ENCODE measurements at places on chromosomes 11 and 22.

- no peak for DNase-seq
Measured at GRCh38 chr11:129423426-129423825, 47.8 kb downstream of the BARX2 start.

- DNase-seq = no peak
Measured at GRCh38 chr22:23764899-23765881, 2.4 kb downstream of the C22orf15 start.

DNA sequence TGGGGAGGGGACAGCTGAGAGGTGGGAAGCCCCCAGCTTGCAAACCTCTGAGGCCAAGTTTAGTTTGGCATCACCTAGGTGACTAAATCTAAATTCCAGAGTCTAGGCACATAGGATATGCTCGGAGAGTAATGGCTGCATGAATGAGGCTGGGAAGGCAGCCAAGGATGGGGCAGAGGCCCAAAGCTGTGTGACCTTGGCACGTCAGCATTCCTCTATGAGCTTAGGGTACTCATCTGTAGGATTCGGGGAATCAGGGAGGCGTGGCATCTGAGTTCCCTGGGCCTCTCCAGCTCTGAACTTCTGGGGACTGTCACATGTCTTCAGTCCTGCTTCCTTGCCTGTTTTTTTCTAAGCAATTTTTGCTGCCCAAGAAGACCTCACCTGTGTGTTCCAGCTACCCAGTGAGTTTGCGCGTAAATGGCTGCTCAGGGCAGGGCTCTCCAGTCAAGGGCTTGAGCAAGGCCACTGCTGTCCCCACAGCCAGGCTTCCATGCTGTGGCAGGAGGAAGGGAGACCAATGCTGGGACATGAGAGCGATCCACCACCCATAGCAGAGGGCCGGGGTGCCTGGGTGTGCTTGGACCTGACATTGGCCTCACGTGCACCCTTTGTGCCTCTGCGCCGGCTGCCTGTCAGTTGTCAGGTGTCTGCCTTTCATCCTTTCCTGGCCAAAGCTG, 13.9 kb downstream of the DAGLA start:
- no peak for DNase-seq

DNA sequence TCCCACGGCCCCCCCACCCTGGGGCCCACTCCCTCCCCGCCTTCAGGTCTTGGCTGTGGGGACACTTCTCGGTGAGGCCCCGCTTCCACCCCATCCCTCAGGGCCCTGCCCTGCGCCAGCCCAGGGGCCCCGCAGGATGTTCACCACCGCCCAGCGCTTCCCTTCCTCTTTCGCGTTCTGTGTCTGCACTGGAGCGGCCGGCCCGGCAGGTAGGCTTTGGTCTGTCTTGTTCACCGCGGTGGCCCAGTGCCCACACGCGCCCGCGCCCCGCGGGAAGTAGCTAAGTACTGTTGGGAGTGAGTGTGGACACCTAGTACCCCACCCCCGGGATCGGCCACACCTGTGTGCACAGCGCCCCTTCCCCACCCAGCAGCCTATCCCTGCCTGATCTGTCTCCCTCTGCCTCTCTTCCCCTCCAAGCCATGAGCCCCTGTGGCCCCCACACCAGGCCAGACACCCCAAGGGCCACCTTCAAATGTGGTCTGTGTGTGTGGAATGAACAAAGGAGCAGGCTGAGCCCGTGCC, 85.4 kb downstream of the WNT7B start:
- no peak for DNase-seq

DNA sequence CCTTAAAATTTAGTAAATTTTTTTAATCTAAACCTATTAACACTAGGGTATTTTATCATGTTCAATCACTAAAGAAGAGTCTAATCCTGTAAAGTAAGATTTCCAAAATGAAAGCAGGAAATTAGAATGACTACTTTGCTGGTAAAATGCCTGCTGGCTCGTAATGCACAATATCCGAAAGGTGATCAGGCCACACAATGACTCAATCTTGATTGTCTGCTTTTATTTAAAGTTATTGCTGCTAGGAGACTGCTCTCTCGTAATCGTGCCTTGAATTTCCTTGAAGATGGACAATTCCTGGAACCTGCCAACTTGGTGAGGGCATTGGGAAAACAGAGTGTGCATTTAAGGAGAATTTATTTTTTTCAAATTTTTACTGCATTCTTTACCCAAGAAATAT, 1786.5 kb upstream of the RAG2 start:
- DNase-seq = no peak

DNA sequence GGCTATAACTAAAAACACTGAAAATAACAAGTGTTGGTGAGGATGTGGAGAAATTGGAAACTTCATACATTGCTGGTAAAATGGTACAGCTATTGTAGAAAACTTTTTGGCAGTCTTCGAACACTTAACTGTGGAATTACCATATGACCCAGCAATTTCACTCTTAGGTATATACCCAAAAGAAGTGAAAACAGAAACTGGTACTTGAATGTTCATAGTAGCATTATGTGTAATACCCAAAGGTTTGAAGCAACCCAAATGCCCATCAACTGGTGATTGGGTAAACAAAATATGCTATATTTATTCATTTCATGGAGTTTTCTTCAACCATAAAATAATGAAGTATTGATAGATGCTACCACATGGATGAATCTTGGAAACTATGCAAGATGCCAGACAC, 40.8 kb upstream of the FTH1 start:
- DNase-seq = no peak

DNA sequence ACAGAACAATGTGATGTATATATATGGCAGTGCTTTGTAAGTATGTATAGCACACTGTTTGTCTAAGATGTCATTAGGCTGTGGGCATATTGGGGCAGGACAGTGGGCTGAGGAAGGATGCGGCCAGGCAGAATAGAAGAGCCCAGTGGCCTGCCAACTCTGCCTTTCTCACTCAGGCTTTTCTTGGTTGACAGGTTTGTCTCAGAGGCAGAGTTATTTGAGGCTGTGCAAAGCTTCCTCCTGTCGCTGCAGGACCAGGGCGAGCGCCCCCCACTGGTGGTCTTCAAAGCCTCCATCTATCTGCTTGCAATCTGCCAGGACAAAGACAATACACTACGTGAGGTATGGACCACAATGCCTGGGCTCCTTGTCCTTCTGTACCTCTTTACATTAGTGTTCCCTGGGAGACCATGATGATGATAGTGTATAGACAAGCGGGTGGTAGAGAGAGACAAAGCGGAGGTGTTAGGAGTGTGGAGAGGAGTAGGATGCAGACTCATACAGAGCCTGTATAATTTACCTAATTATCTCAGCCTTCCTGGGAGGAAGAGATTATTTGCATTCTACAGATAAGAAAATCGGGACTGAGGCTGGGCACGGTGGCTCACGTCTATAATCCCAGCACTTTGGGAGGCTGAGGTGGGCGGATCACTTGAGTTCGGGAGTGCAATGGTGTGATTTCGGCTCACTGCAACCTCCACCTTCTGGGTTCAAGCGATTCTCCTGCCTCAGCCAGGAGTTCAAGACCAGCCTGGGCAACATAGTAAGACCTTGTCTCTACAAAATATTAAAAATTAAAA, 37.3 kb upstream of the CCDC134 start:
- DNase-seq = no peak

- no peak for DNase-seq
Measured at GRCh38 chr11:76008474-76008873, 193.5 kb downstream of the UVRAG start.

DNA sequence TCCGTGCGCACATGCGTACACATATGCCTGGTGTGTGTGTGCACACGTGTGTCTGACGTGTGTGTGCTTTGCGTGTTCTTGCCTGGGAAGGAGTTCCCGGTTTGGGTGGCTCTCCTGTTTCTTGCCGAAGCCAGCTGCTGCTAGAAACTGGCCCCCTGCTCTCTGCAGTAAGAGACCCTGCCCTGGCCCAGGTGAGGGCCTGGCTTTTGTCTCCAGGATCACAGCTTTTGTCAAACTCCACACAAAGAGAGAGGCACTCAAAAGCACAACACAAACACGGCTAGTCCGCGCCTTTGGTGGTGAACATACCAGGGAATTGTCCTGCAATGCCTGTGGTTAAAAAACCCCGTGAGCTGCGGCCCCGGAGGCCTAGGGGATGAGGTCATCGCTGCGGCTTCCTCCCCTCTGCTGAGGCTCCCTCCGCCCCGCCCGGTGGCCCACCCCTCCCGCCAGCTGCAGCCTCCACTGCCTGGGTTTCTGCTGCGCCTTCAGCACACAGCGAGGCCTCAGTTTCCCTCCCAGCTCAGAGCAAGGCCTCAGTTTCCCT, 88.9 kb downstream of the KCNQ1 start:
- no peak for DNase-seq

- DNase-seq = no peak
Measured at GRCh38 chr22:44676441-44677352, 25.3 kb upstream of the PRR5 start.

GRCh38 chr11:46239801-46240061, 37.7 kb upstream of the CREB3L1 start:
- DNase-seq = no peak

GRCh38 chr11:34344410-34344767, 13.4 kb downstream of the ABTB2 start:
- no peak for DNase-seq

GRCh38 chr11:134398644-134399292, 13.3 kb downstream of the B3GAT1 start:
- no peak for DNase-seq

- DNase-seq = no peak
Measured at GRCh38 chr22:24103301-24103700, 78.0 kb upstream of the SUSD2 start.

Data from stimulated activated CD4-positive, alpha-beta T cell treated with anti-CD3 and anti-CD28 coated beads, Interleukin-1b, Interleukin-23, amount 100 ng/mL, for 24 hours (primary cell).